Stimulated activated CD8-positive, alpha-beta memory T cell treated with anti-CD3 and anti-CD28 coated beads, Interleukin-4, amount 100 ng/mL, for 24 hours (primary cell): ENCODE measurements at places on chromosomes 6 and 20.

DNA sequence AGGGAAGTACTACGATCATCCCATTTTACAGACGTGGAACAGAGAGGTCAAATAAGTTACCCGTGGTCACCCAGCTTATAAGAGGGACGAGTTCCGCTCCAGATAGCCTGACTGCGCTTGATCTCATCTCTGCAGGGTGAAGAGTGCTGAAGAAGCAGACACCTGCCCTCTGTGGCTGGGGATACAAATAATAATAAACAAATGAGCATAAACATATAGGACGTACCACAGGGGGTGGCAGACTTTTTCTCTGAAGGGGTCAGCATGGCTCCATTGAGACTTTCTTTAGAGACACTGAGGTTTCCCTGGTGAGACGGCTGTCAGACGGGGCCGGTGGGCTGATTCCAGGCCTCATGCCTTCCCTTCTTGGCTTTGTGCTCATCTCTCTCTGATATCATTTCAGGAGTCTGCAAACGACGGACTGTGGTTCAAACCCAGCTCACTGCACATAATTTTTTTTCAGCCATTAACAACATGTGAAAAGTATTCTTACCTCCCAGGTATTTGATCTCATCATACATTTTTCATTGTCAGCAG is 47.1 kb downstream of the IRF4 start:
- no peak for DNase-seq

GRCh38 chr6:37480951-37481534 is 18.6 kb downstream of the CCDC167 start:
- no peak for DNase-seq

- no peak for DNase-seq
Measured at GRCh38 chr6:44926556-44926955, 401.6 kb upstream of the RUNX2 start.

DNA sequence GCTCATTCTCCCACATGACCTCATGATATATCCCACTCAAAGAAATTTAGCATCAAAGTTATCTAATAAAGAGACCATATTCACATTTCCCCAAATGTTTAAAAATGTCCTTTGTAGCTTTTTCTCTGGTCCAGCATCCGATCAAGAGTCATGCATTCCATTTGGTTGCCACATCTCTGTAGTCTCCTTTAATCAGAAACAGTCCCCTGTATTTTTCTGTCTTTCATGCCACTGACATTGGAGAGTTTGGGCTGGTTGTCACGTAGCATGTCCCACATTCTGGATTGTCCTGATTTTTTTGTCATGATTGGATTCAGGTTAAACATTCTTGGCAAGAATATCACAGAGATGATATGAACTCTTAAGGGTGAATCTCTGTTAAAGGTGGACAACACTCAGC is 55.7 kb downstream of the SNX5 start:
- DNase-seq = no peak

GRCh38 chr6:38997128-38997761 is 51.3 kb upstream of the GLP1R start:
- peak; percentile 24 for DNase-seq

- DNase-seq = no peak
Measured at GRCh38 chr6:126427713-126428112, 87.8 kb downstream of the CENPW start.
